ENCODE measurements at places on chromosomes 3 and 15.
A peak's percentile ranks its signal among the peaks of the same experiment; 100 is the strongest.

DNA sequence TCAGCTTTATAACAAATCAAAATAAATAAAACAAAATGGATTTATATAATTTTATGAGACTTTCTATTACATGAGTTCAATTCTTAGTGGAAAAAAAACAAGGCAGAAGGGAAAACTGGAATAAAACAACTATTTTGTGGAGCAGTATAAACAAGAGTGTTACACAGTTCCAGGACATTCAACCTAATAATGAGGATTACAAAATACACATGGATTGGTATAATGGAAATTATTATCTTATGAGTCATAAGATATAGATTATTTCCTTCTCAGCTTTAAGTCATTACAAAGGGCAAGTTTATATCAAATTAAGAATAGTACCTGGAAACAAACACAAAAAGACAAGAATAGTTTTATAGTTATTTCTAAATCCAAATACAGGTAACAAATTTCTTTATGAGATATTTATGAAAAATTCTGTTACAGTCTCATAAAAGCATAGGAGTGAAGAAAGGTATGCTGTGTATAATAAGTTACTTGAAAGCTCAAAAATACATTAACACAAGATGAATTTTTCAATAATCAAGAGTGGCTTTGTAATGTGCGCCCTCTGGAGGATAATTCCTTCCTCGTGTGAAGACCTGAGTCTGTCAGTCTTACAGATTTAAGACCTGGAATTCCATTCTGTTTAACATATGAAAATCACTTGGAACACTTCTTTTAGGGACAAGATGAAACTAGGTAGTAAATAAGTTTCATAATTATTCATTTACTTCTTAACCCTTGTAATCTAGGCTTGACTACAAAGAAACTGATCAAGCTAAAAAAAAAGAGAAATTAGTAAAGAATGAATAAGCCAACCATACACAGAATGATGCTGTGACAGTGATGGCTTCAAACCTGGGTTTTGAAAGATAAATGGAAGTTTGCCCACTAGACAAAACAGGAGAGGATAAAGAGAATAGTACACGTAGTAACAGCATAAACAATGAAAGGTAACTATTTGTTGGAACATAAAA lies 9.5 kb downstream of the COPS2 start:
- peak; percentile 51 for DNase-seq

DNA sequence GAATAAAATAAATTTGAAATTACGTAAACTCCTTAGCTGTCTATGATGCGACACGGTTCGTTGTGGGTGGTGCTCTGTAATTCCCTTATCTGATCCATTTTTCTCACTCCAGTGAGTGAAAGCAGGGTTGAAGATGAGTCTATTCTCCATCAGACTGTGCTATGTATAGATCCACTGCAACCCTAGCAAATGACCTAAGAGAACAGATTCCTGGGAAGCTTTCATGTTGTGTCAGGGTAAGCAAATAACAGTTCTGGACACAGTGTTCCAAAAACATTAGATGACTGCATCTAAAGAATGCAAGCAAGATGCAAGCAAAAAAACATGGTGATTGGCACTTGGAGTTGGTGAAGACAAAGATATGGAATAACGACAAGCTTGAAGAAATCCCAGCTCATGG lies 239.3 kb downstream of the SLC9A9 start:
- peak; percentile 89 for DNase-seq

DNA sequence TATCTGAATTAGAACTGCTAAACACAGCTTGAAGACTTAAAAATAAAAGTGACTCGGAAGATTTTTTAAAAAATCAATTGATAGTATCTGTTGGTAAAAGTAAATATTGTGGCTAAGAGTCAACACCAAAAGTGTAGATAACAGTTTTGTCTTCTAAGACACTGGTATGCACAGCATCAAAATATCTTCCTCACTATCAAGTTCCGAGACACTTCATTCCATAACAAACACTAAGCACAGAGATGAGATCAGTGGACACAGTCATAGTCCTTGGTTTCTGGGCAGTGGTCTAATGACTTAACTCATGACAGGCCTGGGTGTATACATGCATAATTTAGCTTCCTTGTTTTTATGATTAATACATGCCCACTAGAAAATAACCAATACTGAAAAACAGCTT lies 63.2 kb downstream of the PXYLP1 start:
- DNase-seq: no peak

GRCh38 chr3:186457236-186457635 lies 86.9 kb downstream of the CRYGS start:
- no peak for DNase-seq

- DNase-seq: no peak
These were observed 28.5 kb downstream of the LRRC28 start for GRCh38 chr15:99279827-99280226.

DNA sequence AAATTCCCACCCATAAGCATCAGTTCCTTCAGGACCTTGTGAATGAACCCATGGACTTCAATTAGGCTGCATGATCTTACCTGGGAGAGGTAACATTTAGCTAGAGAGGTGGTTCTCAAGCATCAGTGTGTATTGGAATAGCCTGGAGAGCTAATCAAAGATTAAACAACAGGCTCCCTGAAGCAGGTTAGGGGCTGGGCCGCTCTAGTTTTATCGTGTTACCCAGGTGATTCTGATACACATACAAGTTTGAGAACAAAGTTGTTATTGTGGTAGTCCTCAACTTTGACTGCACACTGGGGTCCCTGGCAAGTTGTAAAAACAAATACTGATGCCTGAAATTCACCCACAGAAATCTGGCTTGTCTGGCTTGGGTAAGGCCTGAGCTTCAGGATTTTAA lies 31.2 kb downstream of the MYH15 start:
- no peak for DNase-seq

DNA sequence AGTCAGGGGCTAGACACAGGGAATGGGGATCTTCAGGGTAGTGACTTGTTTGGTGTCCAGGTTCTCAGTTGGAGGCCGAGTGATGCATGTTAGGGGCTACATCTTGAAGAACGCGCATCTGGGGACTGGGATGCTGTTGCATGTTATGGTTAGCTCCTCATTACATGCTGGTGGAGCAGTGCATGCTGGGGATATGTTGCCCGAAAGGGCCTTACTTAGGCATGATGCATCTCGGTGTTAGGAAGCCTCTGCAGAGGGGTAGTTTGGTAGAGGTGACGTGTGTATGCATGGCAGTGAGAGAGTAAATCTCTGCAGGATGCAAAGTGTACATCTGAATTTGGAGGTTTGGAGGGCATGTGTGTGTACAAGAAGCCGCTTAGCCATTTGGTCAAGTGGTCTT lies 2.4 kb downstream of the EIF4G1 start:
- no peak for DNase-seq

DNA sequence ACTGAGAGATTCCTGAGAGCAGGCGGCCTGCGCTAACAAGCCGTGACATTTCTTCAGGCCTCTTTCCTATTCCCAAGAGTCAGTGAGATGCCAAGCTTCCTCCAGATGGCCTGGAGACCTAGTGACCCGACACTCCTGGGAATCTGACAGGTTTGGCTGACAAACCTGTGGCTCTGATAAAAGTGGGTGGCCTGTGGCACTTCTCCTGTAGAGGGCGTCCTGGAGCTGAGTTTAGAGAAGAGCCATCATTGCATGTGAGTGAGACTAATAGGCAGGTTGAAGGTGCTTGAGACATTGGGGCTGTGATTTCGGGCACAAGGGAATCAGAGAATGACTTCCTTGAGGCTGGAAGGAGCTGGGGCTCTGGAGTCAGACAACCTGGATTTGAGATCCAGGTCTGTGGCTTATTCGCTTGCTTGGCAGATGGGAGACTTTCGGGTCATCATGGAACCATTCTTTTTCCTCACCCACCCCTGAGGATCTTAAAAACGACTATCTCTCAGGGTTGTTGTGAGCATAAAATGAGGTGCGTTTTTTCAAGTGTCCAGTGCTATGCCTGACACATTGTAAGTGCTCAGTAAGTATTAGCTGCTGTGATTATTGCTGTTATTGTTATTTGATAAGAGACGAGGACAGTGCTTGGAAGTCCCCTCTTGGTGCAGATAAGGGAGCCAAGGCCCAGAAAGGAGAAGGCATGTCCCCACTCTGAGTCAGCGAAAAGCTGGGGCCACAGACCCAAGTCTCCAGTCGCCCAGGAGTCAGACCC lies 77.2 kb downstream of the SCN10A start:
- DNase-seq: peak; percentile 6

DNA sequence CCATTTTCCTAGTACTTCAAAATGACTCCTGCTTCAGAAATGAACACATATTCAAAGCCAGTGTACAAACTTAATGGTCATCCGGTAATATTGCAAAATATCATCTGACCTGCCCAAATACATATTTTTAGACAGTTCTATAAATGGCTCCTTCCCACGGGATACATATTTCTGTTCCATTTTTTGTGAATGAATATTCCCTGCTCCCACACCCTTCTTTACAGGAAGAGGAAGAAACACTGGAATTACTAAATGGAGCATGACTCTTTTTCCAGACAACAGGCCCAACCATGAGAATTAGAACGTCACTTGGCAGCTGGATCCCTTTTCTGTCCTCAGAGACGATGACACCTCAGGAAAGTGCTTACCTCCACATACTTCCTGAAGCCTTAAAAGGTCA lies 38.0 kb upstream of the CBLB start:
- peak; percentile 10 for DNase-seq

DNA sequence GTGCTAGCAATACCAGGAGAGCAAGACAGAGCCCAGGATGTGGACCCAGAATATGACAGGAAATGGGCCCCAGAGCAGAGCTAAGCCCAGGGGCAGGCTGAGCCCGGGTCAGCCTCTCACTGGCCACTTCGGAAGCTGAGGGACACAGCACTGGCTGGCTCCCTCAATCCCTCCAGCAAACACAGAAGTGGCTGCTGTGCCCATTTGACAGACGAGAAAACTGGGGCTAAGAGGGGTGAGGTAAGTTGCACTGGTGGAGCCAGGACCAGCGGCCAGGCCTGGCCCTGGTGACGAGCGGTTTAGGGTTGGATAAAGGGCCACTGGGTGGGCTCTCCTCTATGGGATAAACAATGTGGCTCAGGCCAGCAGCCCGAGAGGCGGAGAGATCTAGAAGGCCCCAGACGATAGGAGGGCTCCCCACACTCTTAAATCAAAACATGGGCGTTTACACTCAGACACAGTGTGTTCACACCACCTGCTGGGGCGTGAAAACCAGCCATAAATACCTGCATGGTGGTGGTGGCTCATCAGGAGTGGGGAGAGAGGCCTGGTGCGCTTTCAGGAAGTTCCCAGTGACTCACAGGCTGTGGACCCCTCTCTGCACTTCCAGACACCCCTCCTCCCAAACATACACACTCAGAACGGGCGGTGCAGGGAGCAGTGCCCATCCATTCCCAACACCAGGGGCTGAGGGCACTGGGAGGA lies 12.0 kb upstream of the LINGO1 start:
- no peak for DNase-seq

- no peak for DNase-seq
These were observed 3.1 kb downstream of the ADAMTSL3 start for GRCh38 chr15:83656943-83657528.

DNA sequence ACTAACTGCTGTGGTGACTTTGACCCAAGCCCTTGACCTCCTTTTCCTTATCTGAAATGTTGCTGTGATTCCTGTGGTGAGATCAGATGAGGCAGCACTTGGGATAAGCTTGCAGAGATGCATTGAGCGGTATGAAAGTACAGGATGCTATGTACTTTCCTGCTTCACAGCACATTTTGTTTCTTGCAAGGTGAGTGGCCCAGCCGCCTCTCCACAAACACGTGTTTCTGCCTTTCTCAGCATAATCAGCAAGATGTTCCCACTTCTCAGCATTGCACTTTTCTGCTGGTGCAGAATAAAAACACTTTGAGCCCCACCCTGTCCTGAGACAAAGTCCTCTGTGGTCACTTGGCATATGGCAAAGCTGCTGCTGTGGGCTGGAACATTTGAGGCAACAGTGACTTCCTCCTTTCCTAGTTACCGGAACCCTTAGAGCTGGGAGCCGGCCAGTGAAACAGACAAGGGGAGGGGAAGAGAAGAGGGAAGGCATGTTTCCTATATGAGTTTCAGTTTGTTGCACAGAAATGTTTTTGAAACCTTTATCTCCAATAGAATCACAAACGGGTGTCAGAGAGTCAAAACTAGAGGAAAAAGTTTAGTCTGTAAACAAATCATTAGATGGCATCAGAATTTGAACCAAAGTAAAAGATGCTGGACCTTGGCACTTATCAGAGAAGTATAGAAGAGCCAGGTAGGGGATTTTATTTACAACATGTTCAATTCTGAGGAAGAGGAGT lies 5.0 kb downstream of the NUDT16 start:
- no peak for DNase-seq

GRCh38 chr3:56929809-56930615 lies 128.3 kb upstream of the ARHGEF3 start:
- DNase-seq: no peak

- no peak for DNase-seq
These were observed 272.4 kb upstream of the TPM1 start for GRCh38 chr15:62770111-62770660.

DNA sequence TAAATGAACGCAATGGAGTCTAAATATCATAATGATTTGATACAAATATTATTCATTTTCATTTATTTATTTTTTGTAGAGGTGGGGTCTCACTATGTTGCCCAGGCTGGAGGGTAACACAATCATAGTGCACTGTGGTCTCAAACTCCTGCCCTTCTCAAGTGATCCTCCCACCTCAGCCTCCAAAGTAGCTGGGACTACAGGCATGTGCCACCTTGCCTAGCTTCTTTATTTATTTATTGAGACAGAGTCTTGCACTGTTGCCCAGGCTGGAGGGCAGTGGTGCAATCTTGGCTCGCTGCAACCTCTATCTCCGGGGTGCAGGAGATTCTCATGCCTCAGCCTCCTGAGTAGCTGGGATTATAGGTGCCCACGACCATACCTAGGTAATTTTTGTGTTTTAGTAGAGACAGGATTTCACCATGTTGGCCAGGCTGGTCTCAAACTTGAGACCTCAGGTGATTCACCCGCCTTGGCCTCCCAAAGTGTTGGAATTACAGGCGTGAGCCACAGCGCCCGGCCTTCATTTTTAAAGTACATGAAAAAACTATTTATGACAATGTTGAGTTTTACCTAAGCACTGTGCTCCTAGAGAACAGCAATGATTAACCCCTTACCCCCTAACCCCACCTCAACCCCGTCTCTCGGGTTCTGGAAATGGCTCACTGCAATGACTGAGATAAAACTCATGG lies 4.0 kb upstream of the AEN start:
- no peak for DNase-seq
